ENCODE measurements at places on chromosomes 2 and 18. TPM values are rescaled to one million over a fixed set of nuclear protein-coding genes. Genes with fewer than 3 reads are reported as not detected.
A peak's percentile ranks its signal among the peaks of the same experiment; 100 is the strongest.

FEV gene
- polyA plus RNA-seq, result 1.2 TPM

ZDBF2 gene
- polyA plus RNA-seq, result 1.9 TPM

SCYGR7 gene
- not detected for polyA plus RNA-seq

IGFBP2 gene
- 695 TPM for polyA plus RNA-seq

SIX3 gene
- polyA plus RNA-seq, result 0.67 TPM

HOXD13 gene
- not detected for polyA plus RNA-seq

- no peaks in the 10 kb centered on the region for H3K27me3 ChIP-seq
- no peaks in the 10 kb centered on the region for H3K4me1 ChIP-seq
- H3K4me3 ChIP-seq, result no peak overlapping the region
These were observed 33.8 kb upstream of the COPS8 start for GRCh38 chr2:237051861-237052260.

- H3K27ac ChIP-seq, result peak overlapping the region; percentile 94
- no peaks in the 10 kb centered on the region for H3K36me3 ChIP-seq
- no peak overlapping the region for H3K4me3 ChIP-seq
- H3K4me1 ChIP-seq, result peaks cover 10% of the 10 kb centered on the region
- DNase-seq, result no peak
These were observed 184.0 kb upstream of the PID1 start for GRCh38 chr2:229454934-229455631.

- H3K27ac ChIP-seq, result no peak overlapping the region
- H3K36me3 ChIP-seq, result no peaks in the 10 kb centered on the region
- no peak overlapping the region for H3K4me3 ChIP-seq
- DNase-seq, result no peak
These were observed 64.3 kb upstream of the CYP26B1 start for GRCh38 chr2:72211777-72212485.

- H3K4me3 ChIP-seq, result no peak overlapping the region
- no peaks in the 10 kb centered on the region for H3K36me3 ChIP-seq
- no peak for DNase-seq
- H3K27ac ChIP-seq, result peak overlapping the region; percentile 85
These were observed 14.9 kb downstream of the ITGA6 start for GRCh38 chr2:172442072-172442895.

- H3K4me3 ChIP-seq, result no peak overlapping the region
- no peaks in the 10 kb centered on the region for H3K4me1 ChIP-seq
- no peaks in the 10 kb centered on the region for H3K36me3 ChIP-seq
- DNase-seq, result no peak
These were observed 240.1 kb upstream of the HDAC4 start for GRCh38 chr2:239640676-239641578.

DNA sequence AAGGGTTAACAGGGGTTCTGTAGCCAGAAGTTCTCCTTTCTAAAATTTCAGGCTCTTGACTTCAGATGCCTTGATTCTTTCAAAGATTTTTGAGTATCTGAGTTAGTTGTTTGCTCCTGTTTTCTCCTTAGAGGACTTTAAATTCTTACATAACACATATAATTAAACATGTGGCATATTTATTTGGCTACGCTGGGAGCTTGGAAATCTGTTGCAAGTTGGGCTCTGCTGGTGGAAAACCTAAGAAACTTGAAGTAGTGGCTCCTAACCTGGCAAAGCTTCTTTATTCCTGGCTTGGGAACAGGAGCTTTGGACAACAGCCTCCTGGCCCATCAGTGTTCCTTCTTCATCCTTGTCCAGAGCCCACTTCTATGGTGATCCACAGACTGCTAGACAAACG lies 72.6 kb downstream of the VIT start:
- H3K4me1 ChIP-seq, result no peaks in the 10 kb centered on the region
- H3K27ac ChIP-seq, result no peak overlapping the region
- no peaks in the 10 kb centered on the region for H3K36me3 ChIP-seq
- H3K27me3 ChIP-seq, result peaks cover 9% of the 10 kb centered on the region
- no peak for DNase-seq
- H3K4me3 ChIP-seq, result no peak overlapping the region

DNA sequence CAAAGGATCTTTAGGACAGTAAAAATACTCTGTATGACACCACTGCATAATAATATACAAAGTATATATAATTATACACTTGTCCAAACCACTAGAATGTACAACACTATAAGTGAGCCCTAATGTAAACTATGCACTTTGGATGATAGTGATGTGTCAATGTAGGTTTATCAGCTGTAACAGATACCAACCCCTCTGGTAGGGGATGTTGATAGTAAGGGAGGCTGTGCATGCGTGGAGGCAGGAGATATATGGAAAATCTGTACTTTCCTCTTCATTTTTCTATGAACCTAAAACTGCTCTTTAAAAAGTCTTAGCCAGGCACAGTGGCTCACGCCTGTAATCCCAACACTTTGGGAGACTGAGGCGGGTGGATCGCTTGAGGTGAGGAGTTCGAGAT lies 37.5 kb upstream of the SP3 start:
- DNase-seq, result no peak
- H3K27me3 ChIP-seq, result no peaks in the 10 kb centered on the region
- H3K4me3 ChIP-seq, result no peak overlapping the region
- H3K4me1 ChIP-seq, result peaks cover 6% of the 10 kb centered on the region
- no peak overlapping the region for H3K27ac ChIP-seq

DNA sequence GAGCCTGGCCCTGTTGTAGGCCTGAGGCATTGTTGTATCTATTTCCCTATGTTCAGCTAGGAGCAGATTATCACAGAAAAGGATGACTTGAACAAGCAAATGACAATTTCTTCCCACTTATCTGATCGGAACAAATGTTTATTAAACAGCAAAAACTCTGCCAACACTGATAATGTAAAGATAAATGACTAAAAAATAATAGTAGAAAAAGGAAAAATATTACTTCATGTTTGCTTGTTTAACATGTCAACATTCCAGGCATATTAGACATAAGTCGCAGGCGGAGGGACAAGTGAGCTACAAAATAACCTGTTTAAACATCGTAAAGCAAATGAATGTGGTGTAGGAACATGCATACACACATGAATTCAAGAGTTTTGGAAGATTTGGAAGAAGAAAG lies 257.9 kb downstream of the TMX3 start:
- H3K27me3 ChIP-seq, result no peaks in the 10 kb centered on the region
- no peak overlapping the region for H3K4me3 ChIP-seq
- DNase-seq, result no peak
- no peaks in the 10 kb centered on the region for H3K4me1 ChIP-seq

DNA sequence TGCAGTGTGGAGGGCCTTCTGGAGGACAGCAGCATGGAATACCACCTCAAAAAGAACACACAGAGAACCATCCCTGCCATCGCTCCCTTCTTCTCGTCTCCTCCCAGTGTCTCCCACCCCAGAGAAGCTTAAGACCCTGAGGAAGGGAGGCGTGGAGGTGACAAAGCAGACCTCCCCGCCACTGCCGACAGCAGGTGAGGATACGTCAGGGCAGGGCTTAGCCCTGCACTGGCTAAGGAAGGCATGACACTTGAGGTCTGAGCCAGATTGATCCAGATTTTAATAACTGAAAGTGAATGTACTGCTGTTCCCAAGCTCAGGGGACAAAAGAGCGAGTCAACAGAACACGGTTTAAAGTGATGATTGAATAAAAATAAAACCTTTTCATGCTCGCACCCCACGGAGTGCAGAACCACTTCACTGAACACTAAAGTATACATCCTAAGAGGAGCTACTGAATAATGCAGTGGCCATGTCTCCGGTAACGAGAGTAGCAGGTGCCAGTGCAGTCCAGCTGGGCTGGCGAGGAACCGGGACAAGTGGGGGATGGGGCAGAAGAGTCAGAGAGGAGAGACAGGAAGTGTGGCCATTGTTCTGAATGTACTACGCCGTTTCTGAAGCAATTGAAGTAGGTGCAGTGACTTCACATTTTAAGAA lies 391.0 kb downstream of the CDH2 start:
- no peak overlapping the region for H3K27ac ChIP-seq
- no peak for DNase-seq
- H3K4me1 ChIP-seq, result no peaks in the 10 kb centered on the region
- H3K27me3 ChIP-seq, result no peaks in the 10 kb centered on the region
- H3K4me3 ChIP-seq, result no peak overlapping the region

DNA sequence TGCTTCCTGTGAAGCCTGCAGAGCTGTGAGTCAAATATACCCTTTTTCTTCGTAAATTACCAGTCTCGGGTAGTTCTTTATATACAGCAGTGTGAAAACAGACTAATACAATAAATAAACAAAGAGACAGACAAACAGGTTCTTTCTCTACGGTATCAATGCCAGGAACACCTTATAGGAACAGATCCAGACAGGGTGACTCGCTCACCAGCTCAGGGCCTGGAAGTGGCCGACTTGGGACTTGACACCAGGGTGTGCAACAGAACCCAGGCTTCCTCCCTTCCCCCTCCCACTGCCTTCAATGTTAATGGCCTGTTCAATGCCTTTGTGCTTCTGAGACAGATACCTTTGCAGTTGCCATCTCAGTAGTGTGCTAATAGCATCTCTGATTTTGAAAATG lies 309.5 kb downstream of the ALK start:
- no peaks in the 10 kb centered on the region for H3K36me3 ChIP-seq
- H3K27me3 ChIP-seq, result no peaks in the 10 kb centered on the region
- DNase-seq, result no peak
- H3K4me1 ChIP-seq, result peaks cover 80% of the 10 kb centered on the region

DNA sequence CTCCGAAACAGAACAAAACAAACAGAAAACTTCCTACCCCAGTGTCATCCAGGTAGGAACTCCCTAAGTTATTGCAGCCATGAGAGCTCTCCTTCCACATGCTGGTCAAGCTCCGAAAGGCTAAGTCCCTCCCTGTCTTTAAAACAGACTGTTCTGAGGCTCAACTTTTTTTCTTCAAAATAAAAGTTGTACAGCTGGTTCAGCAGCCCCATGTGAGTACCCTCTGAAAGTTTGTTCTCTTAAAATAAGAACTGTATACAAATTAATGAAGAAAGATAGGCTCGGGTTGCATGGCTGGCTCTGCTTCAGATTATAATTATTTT lies at the start of gene PDE1A:
Gene PDE1A (minus strand): TSS at position 119 of the 323 bp plus-strand sequence.
- no peak within 1 kb of the TSS for H3K4me3 ChIP-seq
- H3K27ac ChIP-seq, result no peak within 1 kb of the TSS
- H3K4me1 ChIP-seq, result no peaks in the 10 kb centered on the region
- DNase-seq, result no peak

DNA sequence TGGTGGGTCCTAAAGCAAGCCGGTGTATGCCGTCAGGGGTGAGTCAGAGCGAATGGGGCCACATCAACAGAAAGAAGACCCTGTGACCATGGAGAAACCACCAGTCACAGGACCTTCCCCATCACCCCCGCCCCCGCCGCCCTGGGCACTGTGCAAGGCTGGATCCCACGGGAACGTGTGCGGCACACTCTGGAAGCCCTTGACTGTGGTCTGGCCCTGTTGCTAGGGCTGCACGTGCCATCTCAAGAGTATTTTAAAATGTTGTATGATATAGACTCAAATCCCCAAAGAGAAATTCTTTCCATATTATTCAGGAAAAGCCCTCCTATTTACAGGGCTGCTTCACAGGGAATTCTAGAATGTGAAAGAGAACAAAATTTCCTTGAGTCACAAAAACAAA lies 174.8 kb downstream of the BCL2 start:
- no peak for DNase-seq
- no peaks in the 10 kb centered on the region for H3K36me3 ChIP-seq
- no peak overlapping the region for H3K4me3 ChIP-seq
- H3K27me3 ChIP-seq, result no peaks in the 10 kb centered on the region

DNA sequence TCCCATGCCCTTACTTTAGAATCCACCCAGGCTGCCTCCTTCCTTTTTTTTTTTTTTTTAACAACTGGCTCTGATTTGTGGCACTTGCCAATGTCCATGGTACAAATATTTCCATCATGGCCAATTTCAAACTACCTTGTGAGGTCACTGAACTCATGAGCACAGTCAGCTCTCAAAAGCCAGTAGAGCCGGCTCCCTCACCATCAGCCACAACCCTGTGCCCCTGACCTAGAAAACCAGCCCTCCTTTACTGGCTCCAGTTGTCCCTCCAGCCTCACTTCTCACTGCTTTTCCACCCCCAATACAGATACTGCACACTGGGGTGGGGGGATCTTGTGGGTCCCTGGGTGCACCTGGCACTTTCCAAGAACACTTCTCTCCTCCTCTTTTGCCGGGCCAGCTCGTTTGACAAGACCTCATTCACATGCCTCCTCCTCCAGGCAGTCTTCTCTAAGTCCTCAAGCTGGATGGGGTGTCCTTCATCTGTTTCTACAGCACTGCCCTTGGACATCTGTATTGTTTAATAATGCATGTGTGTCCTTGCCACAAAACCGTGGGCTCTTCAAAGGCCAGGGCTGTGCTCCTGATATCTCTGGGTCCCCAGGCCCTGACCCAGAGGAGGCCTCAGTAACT lies 35.5 kb downstream of the SDC1 start:
- no peak overlapping the region for H3K27ac ChIP-seq
- no peaks in the 10 kb centered on the region for H3K36me3 ChIP-seq
- H3K4me3 ChIP-seq, result no peak overlapping the region
- no peak for DNase-seq

GRCh38 chr2:18402831-18403230 lies 157.6 kb downstream of the RDH14 start:
- H3K27me3 ChIP-seq, result no peaks in the 10 kb centered on the region
- no peaks in the 10 kb centered on the region for H3K4me1 ChIP-seq
- H3K4me3 ChIP-seq, result no peak overlapping the region
- H3K27ac ChIP-seq, result no peak overlapping the region

DNA sequence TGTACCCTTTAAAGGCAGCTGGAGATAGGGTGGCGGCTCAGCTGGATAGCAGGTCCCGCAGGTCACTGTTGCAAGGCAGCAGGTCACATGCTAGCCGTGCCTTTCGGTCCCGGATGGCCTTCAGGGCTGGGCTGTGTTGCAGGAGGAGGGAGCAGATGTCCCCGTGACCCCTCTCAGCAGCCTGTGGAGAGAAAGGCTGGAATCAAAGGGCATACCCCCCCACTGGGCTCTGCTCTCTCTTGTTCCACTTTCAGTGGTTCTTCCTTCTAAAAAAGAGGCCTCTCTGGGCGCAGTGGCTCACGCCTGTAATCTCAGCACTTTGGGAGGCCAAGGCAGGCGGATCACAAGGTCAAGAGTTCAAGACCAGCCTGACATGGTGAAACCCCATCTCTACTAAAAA lies 4.4 kb upstream of the ANKRD23 start:
- peaks cover 20% of the 10 kb centered on the region for H3K36me3 ChIP-seq
- no peak overlapping the region for H3K4me3 ChIP-seq
- H3K27ac ChIP-seq, result no peak overlapping the region
- H3K4me1 ChIP-seq, result no peaks in the 10 kb centered on the region
- no peaks in the 10 kb centered on the region for H3K27me3 ChIP-seq
